Stimulated activated naive CD4-positive, alpha-beta T cell (primary cell): ENCODE measurements at places on chromosomes 6 and 20.

DNA sequence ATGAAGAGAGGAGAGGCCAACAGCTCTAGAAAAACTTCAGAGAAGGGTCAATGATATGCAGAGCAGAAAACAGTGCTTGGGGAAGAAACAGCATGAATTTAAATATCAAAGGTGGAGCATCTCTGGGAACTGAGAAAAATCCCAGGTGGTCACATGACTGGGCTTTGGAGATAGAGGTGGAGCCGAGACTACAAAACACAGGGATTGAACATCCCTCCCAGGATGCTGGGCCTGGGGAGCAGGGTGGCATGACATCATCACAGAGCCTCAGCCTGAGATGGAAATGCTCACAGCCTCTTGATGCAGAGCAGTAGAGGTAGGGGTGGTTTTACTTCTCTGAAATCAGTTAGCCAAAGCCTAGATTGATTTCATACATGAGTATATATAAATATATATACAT is 529.5 kb downstream of the PRKN start:
- DNase-seq, result no peak

DNA sequence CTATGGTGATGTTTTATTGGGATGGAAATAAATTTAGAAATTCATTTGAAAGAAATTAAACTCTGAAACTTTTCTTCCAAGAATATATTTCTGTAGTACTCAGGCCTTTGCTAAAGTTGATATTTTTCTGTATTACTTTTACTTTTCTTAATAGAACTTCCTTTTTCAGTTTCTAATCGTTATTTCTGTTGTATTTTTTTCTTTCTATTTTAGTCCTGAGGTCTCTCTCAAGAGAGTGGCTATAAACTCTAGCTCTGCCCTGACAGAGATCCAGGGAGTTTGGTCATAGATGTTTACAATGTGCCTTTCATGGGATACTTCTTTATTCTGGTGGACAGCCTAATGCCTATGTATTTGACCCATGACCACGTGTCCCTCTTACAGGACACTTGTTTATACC is 51.0 kb downstream of the OR2B6 start:
- no peak for DNase-seq

DNA sequence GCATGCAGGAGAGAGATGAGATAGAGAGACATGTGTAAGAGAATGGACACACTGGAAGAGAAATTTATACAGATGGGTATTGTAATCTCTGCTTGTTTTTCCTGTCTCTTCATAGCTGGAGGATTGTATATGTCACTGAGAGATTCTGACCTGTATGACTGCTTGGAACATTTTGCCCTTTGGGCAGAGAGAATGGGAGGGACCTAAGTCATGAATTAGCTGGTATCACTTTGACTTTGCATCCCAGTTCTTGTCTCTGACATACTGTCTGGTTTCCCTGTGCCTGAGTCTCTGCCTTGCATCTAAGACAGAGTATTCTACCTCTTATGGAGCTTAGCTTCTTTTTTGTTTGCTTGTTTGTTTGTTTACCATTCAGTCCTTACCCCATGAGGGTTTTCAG is 37.0 kb upstream of the ASCC3 start:
- no peak for DNase-seq

DNA sequence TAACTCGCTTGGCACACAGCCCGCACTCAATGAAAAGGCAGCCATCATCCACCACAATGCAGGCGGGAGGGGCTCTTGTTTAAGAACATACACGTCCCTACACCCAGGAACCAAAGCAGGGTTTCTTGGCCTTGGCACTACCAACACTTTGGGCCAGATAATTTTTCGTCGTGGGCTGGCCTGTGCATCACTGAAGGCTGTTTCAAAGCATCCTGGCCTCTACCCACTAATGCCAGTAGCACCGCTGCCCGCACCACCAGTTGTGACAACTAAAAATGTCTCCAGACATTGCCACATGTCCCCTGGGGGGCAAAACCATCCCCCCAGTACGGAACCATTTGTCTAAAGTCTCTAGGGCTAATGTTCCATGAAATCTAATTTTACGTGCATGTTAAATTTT is 13.0 kb downstream of the UQCC2 start:
- DNase-seq, result peak; percentile 11

DNA sequence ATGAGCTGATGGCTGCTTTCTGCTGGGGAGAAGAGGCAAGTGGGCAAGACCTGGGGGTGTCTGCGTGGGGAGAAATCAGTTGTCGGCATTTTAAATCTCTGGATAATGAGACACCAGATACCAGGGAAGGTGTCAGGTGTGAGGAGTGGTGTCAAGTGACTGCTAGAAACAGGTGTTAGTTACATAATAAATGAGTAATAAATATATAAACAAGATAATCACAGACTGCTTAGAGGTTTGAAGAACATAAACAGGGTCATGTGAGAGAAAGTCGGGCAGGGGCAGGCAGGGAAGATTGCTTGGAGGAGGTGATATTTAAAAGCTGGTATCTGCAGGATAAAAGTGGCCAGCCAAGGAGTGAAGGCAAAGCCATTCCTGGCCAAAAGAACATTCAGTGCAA is 87.2 kb upstream of the RIN2 start:
- no peak for DNase-seq

DNA sequence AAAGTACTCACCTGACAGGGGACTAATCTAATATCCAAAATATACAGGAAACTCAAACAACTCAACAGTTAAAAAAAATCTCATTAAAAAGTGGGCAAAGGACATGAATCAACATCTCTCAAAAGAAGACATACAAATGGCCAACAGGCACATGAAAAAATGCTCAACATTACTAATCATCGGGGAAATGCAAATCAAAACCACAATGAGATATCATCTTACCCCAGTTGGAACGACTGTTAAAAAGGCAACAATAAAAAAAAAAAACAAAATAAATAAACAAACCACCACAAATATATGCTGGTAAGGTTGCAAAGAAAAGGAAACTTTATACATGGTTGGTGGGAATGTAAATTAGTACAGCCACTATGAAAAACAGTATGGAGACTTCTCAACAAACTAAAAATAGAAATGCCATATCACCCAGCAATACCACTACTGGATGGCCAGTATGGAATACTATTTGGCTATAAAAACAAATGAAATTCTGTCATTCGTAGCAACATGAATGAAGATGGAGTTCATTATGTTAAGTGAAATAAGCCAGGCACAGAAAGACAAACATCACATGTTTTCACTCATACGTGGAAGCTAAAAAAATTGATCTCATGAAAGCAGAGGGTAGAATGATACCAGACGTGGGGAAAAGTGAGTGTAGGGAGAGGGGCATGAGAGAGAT is 6.6 kb downstream of the SIRPB2 start:
- no peak for DNase-seq

- DNase-seq, result no peak
These were observed 4.9 kb downstream of the MYL9 start for GRCh38 chr20:36546111-36546736.

DNA sequence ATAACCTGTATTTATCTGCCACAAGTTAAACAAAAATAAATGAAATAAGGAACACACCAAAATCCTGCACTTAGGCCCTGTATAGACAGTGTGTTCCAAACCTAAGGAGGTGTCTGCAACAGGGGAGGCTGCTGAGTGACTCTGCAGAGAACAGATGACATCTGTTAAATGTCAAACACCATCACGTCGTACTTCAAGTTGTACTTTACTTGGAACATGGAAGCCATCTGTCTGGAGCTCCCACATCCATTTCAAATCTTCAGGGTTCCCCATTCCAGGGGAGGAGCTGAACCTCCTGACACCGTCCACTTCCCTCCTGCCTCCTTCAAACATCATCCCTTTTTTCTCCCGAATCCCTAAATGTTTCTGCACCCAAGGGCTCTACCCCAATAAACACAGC is 1.8 kb upstream of the MAP7 start:
- DNase-seq, result no peak
